ENCODE measurements at places on chromosomes 3 and 15.

- DNase-seq = no peak
- no peak overlapping the region for H3K4me3 ChIP-seq
- no peaks in the 10 kb centered on the region for H3K36me3 ChIP-seq
- no peak overlapping the region for H3K27ac ChIP-seq
Observed at GRCh38 chr3:30040126-30040525, 566.3 kb upstream of the TGFBR2 start.

GRCh38 chr15:65258375-65259262, 28.1 kb downstream of the PARP16 start:
- H3K27me3 ChIP-seq = no peaks in the 10 kb centered on the region
- peak overlapping the region; percentile 63 for H3K27ac ChIP-seq
- no peak overlapping the region for H3K4me3 ChIP-seq
- no peaks in the 10 kb centered on the region for H3K4me1 ChIP-seq
- peak; percentile 26 for DNase-seq

DNA sequence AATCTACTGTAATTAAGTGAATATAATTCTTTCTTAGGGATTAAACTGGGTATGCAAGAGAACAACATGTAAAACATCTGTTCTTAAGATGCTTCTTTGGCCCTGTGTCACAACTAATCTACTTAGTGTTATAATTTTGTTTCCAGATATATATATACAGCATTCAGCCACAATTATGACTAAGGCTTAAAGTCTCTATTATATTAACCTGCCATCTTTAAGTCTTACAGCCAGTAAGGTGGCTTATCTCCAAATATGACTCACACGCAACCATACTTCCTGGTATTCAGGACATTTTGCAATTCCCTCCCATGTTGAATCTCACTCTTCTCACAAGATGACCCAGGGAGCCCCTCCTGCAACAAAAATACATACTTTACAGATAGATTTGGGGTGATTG, 6.6 kb upstream of the KBTBD8 start:
- H3K36me3 ChIP-seq = no peaks in the 10 kb centered on the region
- H3K27ac ChIP-seq = no peak overlapping the region
- no peak overlapping the region for H3K4me3 ChIP-seq
- no peaks in the 10 kb centered on the region for H3K4me1 ChIP-seq

DNA sequence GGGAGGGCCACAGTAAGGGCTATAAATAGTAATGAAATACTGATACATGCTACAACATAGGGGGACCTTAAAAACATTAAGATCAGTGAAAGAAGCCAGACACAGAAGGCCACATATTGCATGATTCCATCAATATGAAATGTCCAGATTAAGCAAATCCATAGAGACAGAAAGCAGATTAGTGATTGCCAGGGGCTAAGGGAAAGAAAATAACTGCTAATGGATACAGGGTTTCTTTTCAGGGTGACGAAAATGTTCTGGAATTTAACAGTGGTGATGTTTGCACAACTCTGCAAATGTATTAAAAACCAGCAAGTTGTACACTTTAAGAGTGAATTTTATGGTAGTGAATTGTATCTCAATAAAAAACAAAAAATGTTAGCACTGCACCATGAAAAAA, 37.0 kb downstream of the PIK3R4 start:
- no peaks in the 10 kb centered on the region for H3K4me1 ChIP-seq
- no peak overlapping the region for H3K27ac ChIP-seq
- no peaks in the 10 kb centered on the region for H3K36me3 ChIP-seq

DNA sequence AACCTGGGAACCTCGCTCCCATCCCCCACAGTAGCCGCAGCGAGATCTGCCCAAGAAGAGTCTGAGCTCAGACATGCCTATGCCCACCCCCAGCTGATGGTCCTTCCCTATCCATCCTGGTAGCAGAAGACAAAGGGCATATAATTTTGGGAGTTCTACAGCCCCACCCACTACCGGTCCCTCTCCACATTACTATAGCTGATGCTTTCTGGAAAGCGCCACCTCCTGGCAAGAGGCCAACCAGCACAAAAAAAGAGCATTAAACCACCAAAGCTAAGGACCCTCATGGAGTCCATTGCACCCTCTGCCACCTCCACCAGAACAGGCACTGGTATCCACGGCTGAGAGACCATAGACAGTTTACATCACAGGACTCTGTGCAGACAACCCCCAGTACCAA, 168.4 kb downstream of the MEGF11 start:
- peaks cover 18% of the 10 kb centered on the region for H3K4me1 ChIP-seq
- H3K4me3 ChIP-seq = no peak overlapping the region
- H3K36me3 ChIP-seq = no peaks in the 10 kb centered on the region
- DNase-seq = no peak

DNA sequence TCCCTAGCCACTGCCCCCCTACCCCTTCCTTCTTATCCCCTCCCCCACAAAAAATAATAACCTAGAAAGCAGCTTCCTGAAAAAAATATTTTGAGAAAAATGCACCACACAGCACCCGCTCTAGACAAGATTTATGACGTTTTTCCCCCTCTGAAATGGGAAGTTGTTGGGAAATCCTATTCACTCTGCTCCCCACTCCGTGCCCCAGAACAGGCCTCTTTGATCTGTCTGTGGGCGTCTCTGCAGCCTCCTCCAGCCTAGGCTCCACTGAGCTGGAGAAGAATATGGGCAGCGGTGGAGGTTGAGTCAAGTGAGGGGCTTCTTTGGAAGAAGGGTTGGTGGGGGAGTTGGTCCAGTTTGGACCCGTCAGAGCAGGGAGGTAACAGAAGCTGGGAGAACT, 28.5 kb upstream of the POLG start:
- no peaks in the 10 kb centered on the region for H3K36me3 ChIP-seq
- no peak for DNase-seq
- H3K27me3 ChIP-seq = peaks cover 92% of the 10 kb centered on the region

DNA sequence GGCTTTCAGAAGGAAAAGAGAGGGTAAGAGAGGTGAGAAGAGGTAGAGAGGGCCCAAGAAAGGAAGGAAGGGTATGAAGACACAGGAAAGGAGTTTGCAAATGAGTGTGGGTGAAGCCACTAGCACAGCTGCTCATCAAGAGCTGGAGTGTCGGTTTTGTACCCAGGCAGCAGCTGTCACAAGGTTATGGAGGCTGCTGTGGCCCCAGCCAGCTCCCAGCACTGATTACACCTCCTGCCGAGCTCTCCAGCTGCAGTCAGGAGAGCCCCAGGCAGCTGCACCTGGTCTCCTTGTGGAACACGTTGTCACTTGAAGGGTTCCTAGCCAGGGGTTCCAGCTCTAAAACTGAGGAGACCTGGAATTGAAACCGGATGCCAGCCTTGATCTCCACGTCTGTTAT, 60.4 kb upstream of the CHD2 start:
- no peak overlapping the region for H3K27ac ChIP-seq
- no peaks in the 10 kb centered on the region for H3K4me1 ChIP-seq
- H3K36me3 ChIP-seq = no peaks in the 10 kb centered on the region
- DNase-seq = no peak

Data from gastrocnemius medialis (tissue), 4 donors.